ENCODE measurements at places on chromosomes 2 and 18. TPM values are rescaled to one million over a fixed set of nuclear protein-coding genes. Genes with fewer than 3 reads are reported as not detected.

- no peak for DNase-seq
Measured at GRCh38 chr2:113263546-113263945, 15.2 kb downstream of the PAX8 start.

DNA sequence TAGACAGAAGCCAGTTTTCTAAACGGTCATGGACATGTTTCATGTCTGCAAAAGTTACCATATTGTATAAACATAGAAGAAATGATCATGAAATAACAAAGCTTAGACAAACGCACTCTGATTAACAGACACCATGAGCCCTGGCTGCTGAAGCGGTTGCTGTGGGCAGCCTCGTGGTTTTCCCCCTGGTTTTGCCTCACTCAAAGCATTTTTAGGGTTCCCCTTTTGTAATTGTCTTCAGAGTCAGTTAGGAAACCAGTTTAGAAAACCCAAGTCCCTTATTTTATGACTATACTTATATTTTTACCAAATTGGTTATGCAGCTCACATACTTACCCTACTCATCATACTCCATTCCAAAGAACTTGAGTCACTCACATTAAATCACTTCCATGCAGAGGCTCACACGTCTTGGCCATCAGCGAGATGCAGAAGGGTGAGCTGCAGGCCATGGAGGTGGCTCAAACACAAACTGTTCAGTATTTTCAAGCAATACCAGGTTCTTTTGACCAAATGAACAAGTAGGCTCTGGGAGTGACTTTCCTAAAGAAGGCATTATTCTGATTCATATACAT lies 105.6 kb upstream of the SALL3 start:
- no peak for DNase-seq

The DNAJC5G gene
- total RNA-seq, result 1.6 TPM

DNA sequence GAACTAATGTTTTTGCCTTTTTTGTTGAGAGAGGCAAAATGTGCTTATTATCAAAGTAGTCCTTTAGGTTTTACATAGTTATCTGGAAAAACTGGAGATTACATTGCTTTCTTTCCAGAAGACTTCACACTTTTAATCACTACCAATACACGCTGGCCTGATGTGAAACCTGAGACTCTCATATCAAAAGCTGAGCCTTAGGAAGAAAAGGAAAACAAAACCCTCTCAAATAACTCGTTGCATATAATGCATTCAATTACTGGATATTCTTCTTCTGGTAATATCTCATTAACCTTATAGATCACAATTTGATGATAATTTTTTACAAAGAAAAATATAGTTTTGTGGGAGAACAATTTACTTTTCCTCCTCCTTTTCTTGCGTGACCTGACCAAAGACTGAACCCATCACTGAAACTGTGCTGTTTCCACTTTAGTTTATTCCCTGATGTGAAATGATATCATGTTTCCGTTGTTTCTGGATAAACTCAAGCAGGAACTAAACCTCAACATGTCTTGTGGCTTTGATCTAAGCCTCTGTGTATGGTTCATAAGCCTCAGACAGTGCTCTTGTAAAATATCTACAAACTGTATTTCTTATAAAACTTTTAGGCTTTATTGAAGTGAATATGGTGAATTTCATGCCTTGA lies 332.4 kb downstream of the GULP1 start:
- DNase-seq, result no peak

DNA sequence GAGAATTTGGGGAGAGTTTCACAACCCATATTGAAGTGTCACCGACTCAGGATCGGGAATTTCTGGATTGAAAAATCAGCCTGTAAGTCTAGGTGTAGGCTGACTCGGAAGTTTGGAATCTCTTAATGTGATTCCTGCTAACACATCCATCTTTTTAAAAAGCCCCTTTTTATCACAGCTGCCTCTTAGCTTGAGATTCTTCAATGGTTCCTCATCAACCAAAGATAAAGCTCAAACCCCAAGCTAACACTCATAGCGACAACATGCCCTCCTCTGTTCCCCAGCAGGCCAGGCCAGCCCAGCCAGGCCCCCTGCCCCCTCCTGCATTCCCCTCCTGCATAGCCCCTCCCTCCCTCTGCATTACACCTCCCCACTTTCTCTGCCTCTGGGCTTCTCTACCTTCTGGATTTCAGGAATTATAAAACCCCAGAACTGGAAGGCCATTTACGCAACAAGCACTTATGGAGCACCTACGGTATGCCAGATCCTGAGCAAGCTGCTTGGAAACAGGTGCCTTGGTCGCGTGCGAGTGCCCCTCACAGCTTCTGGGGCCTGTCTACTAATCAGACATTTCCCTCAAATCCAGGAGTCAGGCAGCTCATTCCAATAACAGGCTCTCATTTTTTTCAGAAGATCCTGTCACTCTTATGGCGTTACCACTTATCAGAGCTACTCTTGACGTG lies 63.4 kb downstream of the EMX1 start:
- no peak for DNase-seq

DNA sequence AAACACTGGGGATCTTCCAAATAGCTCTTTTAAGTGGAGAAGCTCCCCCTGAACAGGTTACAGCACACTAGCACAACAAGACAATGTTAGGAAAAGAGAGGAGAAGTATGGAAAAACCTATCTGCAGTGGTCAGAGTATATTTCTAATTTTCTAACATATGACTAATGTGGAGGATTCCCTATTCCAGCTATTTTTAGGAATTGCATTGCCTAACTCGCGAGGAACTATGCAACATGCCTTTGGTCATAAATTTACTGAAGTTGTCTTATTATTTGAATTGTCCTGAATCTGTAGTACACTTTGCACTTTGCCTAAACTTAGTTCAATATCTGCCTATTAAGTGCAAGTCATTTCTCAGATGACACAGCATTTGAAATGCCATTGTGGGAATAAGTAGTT lies 381.4 kb downstream of the CCDC85A start:
- DNase-seq, result no peak

The TIGD1 gene
- total RNA-seq, result 2.5 TPM

- DNase-seq, result no peak
Measured at GRCh38 chr2:206863196-206863595, 76.1 kb upstream of the CPO start.

GRCh38 chr2:118386641-118387302 lies 298.5 kb downstream of the INSIG2 start:
- DNase-seq, result no peak

GRCh38 chr2:166773308-166773949 lies 114.9 kb upstream of the XIRP2 start:
- DNase-seq, result no peak

DNA sequence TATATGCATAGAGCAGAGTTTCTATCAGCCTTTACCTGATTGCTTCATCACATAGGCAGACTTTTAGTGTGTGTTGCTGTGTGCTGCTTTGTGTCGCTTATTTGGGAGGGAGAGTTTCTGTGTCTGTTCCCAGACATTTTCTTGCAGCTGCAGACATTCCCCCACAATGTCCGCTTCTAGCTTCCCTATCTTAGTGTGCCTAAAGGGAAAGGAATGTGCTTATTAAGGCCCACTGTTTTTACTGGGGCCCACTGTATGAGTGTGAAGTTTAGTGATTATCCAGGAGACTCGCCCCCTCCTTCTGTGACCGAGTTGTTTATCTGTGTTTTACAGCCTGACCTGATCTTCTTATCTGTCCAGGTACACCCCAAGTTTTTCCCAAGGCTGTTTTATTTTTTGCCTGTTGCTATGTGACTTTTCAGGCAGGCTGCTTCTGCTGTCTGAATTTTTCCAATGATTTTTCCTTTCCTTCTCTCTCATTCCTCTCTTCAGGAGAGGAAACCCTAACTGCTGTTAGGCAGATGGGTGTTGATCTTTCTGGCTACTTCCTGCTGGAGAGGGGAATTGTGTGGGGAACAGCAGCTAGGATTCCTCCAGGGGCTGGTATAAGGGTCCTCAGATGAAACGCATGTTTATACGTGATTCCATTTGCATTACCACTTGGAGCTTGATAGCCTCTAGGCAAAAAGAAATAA lies 47.6 kb downstream of the STK17B start:
- DNase-seq, result no peak

The NEU2 gene
- total RNA-seq, result not detected

DNA sequence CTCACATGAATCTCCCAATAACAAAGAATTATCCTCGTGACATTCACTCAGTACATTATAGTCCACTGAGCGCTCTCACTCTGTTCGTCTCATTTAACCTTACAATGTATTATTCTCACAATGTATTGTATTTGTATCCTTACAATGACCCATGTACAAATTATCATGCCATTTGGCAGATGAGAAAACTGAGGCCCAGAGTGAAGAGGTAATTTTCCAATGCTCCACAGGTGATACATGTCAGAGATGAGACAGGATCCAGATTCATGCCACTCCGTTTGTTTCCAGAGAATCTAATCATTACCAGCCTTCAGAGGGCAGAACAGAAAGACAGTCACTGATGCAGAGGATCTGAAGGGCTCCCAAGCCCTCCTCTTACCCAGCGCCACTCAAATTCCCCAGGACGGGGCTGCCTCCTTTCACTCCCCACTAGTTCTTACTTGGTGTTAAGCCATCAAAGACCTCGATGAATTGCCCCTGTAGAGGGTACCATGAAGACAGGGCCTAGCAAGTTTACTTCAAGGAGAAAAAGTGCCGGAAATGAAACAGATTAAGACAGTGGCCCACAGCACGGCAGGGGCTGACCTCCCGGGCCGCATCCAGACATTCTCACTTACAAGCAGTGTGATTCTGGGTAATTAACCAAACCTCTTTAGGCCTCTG lies 98.4 kb upstream of the MBOAT2 start:
- no peak for DNase-seq

DNA sequence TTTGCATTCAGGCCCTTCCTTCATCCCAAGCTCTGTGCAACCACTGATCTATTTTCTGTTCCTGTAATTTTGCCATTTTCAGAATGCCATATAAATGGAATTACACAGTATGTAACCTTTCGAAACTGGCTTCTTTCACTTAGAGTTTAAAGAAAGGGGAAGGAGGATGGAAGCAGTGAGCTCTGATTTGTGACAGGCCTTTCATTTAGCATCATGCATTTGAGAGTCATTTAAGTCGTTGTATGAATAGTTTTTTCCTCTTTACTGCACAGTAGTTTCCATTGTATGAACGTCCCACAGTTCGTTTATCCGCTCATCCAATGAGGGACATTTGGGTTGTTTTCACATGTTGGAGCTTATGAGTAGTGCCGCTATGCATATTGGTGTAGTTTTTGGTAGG lies 67.0 kb downstream of the LBH start:
- no peak for DNase-seq

The CCDC141 gene
- total RNA-seq, result 162 TPM

- no peak for DNase-seq
Measured at GRCh38 chr18:44098551-44099098, 582.1 kb upstream of the SETBP1 start.

DNA sequence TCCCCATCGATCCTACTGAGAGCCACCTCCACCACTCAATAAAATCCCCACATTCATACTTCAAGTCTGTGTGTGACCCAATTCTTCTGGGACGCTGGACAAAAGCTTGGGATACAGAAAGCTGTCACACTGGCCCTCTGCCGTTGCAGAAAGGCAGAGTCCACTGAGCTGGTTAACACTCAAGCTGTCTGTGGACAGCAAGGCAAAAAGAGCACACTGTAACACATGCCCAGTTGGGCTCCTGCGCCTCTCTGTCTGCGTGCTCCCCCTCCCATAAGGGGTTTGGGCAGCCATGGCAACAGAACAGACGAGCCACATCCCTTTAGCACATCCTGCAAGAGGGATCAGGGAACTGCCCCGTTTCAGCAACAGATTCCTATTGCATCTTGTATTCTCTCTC lies 106.9 kb upstream of the RGPD4 start:
- no peak for DNase-seq

The DGKD gene
- 100 TPM for total RNA-seq

GRCh38 chr2:219448776-219449341 lies 14.2 kb downstream of the SPEG start:
- DNase-seq, result no peak

DNA sequence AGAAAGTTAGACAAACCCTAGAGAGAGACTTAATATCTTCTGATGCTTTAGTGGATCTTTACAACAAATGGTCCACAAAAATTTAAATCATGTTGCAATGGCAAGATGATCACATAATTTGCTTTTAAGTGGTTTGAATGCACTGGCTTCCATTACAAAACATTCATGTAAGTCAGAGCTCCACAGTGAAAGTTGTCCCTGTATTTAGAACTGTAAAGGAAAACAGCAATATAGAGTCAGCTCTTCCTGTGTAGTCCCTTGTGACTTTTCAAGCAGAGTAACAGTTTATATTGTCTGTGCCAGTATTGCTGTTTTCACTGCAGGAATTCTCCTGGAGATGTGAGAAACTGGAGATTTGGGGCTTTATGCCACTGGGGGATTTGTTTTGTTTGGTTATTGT lies 77.7 kb downstream of the MEIS1 start:
- no peak for DNase-seq

The GREB1L gene
- total RNA-seq, result 16.2 TPM

The RANBP2 gene
- 58.6 TPM for total RNA-seq

- DNase-seq, result no peak
Measured at GRCh38 chr18:56937874-56938430, 208.9 kb upstream of the BOD1L2 start.

GRCh38 chr2:171167352-171167997 lies 6.8 kb upstream of the TLK1 start:
- no peak for DNase-seq

- DNase-seq, result no peak
Measured at GRCh38 chr2:181902625-181903024, 11.1 kb downstream of the ITPRID2 start.

- no peak for DNase-seq
Measured at GRCh38 chr18:80103231-80103630, 5.8 kb upstream of the ADNP2 start.

DNA sequence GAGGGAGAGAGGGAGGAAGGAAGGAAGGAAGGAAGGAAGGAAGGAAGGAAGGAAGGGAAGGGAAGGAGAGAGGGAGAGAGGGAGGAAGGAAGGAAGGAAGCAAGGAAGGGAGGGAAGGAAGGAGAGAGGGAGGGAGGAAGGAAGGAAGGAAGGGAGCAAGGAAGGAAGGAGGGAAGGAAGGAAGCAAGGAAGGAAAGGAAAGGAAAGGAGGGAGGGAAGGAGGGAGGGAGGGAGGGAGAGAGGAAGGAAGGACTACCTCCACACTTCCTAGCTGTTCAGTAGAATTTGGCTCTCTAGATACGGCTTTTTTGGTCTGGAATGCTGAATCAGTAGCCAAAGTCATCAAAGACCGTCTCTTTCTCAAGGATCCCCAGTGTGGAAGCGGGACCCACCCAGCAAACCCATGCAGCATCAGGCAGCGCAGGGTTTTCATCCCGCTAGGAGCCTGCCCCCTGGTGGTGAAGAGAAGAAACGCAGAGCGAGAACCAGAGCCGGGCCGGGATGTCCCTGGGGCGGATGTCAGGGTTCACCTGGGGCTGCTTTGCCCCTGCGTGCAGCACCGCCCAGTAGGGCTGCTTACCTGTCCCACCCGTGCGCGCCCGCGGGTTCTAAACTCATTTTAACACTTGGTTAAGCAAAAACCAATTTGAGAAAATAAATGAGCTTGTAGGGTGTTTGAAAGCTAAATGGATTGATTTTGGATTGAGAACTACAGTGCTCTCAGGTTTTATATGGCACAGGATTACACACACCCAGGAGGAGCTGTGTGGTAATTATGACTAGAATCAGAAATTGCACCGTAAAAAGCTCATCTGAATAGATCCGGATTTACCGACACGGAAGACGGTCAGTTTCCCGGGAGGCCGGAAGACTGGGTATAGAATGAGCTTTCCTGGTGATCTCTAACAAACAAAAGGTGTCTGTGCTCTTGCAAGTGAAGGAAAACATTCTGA lies 48.1 kb upstream of the ARL4C start:
- DNase-seq, result peak; percentile 79

GRCh38 chr2:128585706-128586105 lies 267.0 kb upstream of the HS6ST1 start:
- DNase-seq, result no peak

The SIGLEC15 gene
- not detected for total RNA-seq
